Stimulated activated naive CD8-positive, alpha-beta T cell treated with anti-CD3 and anti-CD28 coated beads, Interleukin-15, amount 100 ng/mL, for 72 hours (primary cell): ENCODE measurements at places on chromosomes 5 and 9.

- DNase-seq: no peak
Measured at GRCh38 chr9:135385793-135386192, 93.8 kb upstream of the PPP1R26 start.

- DNase-seq: no peak
Measured at GRCh38 chr5:114118511-114118910, 243.4 kb upstream of the KCNN2 start.

DNA sequence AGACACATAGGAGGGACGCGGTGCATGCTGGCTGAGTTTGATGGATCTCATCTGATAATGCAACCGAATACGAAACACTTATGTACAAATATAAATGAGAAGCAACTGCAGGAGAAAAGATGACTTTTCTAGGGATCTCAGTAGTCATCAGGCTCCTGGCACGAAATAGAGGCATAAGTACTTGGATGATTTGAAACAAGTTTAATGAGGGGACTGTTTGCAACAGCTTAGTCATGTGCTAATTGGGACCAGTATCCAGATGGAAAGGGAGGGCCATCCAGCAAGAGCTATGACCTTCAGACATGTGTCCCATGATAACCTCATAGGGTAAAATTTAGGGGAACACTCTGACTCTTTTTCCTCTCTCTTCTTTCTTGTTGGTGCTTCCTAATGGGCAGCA, 123.0 kb downstream of the EGFLAM start:
- no peak for DNase-seq

GRCh38 chr9:133869674-133870405, 122.3 kb downstream of the VAV2 start:
- DNase-seq: no peak

DNA sequence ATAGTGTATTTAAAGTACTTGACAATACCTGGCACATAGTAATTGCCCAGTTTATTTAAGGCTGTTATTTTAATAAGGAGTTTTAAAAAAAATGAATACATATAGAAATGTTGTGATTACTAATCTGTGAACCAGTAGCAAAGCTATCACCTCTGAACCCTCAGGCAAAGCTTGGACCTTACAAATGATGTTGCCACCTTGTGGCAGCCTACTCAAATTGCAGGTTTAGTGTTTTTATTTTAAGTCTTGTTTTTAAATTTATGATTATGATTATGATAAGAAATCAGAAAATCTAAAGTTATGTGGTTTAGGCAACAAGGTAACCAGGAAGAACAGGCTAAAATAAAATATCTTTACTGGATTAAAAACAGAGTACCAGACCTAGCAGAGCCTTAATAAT, 35.8 kb downstream of the PPARGC1B start:
- DNase-seq: no peak

- DNase-seq: no peak
Measured at GRCh38 chr9:127878001-127878651, 651 bp upstream of the AK1 start.

- no peak for DNase-seq
Measured at GRCh38 chr5:92017776-92018175, 634.7 kb upstream of the ARRDC3 start.

GRCh38 chr5:109826-110225, 17.9 kb downstream of the PLEKHG4B start:
- no peak for DNase-seq

DNA sequence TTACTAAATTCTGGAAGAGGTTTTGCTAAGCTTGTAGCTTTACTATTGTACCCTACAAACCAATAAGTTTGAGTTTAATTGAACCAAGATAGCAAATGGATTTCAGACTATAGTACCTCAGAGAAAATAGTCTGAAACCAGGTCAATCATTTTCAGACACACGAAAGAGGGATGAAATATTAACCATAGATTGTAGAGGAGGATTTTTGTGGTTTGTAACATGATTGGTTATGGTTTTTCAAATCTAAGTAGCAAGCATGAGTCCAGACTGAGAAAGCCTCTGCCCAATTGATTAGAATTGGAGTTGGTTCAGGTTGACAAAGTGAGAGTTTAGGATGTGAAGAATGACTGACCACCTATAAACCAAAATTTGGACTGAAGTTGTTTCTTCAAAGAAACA, 562.7 kb upstream of the DMAC1 start:
- no peak for DNase-seq

- DNase-seq: peak; percentile 23
Measured at GRCh38 chr5:123429993-123430392, 6.8 kb upstream of the CEP120 start.

DNA sequence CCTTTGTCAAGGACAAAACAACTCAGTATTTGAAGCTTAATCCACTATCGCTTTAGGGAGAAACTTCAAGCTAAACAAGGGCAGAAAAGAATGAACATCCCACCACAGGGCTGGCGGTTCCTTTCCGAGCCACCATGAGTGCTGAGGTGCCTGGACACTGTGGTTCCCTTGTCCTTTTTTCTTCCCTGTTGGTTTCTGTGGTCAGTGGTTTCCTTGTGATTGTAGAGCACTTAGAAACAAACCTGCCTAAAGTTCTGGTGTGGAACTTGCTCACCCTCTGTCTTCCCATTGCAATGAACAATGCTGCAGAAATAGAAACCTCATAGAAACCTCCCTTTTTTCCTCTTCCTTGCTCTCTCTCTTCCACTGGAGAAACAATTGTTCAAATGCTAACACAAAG, 79.3 kb upstream of the TBC1D2 start:
- DNase-seq: no peak

GRCh38 chr9:132857616-132858342, 20.3 kb downstream of the AK8 start:
- no peak for DNase-seq

- DNase-seq: no peak
Measured at GRCh38 chr9:101481261-101481660, 45.7 kb upstream of the ALDOB start.

DNA sequence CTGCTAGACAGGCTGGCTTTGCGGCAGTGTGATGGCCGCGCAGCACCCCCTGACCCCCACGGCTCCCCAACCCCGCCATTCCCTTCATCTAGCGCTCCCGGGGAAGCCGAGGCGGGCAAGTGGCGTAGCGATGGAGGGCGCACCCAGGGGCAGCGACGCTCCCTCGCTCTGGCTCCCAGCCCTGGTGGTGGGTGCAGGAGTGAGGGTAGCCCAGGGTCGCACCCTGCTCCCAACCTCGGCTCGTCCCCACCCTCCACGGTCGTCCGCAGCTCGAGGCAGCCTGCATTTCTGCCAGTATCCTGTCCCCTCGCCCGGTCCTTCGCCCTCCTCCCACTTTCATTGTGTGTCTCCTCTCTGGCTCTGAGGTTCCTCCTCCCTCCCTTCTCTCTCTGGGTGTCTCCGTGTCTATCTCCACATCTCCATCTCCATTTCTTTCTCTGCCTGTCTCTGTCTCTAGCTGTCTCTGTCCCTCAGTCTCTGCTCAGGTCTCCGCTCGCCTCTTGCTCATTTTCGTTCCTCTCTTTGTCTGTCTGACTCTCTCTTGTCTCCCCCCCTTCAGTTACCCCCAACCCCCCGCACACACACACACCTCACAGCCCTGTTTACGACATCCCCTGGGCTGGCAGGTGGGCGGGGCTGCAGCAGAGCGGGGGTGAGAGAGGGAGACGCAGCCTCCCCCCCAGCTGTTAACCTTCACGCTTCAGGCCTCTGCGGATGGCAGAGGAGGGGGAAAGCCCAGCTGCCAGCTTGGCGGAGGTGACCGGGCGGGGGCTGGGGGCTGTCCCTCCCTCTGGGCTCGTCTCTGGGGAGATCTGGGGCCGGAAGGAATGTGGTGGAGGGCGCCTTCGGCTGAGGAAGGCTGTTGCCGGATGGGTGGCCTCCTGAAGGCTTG, 48.7 kb upstream of the PSD2 start:
- DNase-seq: peak; percentile 88

DNA sequence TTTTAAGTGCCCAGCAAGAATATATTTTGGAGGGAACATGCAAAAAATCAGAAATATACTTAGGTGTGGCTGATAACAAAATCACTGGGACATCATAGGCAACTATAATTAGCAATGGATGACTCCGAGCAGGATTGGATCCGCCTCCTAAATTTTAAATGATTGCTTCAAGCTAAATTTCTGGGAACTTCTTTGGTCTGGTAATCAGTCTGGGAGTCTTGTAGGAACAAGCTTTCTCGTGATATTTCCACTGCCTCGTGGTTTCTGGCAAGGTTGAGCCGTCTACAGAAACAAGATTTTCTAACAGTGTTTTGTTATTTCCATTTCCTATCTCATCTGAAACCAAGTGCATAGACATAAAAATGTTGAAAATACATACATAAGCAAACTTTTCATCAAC, 232.6 kb downstream of the BNC2 start:
- DNase-seq: no peak

GRCh38 chr9:80698725-80699410, 990.5 kb downstream of the TLE1 start:
- no peak for DNase-seq

GRCh38 chr5:92861531-92862285, 719.3 kb downstream of the NR2F1-AS1 start:
- no peak for DNase-seq

- no peak for DNase-seq
Measured at GRCh38 chr9:130297371-130297770, 31.8 kb downstream of the HMCN2 start.

DNA sequence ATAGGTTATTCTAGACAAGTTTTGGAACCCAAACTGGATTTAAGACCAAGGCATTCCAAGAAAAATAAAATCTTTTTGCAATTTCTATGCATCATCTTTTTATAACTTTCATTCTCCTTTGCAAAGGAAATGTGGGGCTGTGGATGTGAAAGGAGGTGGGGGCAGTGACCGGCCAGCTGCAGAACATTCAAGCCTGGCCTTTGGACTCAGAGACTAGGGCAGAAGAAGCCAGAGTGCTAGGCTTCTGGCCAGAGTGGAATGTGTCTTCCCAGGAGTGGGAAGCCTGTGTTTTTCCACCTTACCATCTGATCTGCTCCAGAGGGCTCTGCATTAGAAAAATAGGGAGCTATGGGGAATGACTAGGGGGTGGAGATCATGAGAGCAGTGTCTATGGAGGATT, 148.5 kb downstream of the C9orf152 start:
- no peak for DNase-seq

- DNase-seq: no peak
Measured at GRCh38 chr9:78064075-78064474, 32.5 kb upstream of the GNAQ start.

DNA sequence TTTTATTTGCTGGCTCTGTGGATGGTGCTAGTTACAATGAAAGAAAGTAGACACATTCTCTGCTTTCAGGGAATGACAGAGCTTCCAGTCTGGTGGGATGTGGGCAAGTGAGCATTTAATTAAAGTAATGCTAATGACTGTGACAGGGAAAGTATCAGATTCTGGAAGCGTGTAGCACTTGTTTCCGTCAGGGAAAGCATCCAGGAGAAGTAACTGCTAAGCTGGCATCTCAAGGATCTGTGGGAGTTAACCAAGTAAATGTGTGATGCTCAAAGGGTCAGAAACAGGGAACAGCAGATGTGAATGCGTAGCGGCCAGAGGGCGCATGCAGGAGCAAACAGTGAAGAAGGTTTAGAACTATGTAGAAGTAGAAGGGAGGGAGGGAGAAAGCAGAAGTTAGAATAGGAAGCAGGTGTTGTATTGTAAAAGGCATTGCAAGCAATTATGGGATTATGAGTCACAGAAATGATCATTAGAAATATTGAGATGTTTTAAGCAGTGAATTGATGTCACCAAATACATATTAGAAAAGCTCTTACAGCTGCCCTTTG, 12.2 kb downstream of the KLHL9 start:
- DNase-seq: no peak

- no peak for DNase-seq
Measured at GRCh38 chr5:56757077-56757476, 58.3 kb upstream of the MAP3K1 start.

- no peak for DNase-seq
Measured at GRCh38 chr5:81980598-81981260, 8.9 kb downstream of the ATG10 start.

GRCh38 chr5:138078006-138078643, 5.7 kb upstream of the WNT8A start:
- no peak for DNase-seq

GRCh38 chr9:83379045-83379444, 159.2 kb downstream of the FRMD3 start:
- DNase-seq: no peak

- peak; percentile 52 for DNase-seq
Measured at GRCh38 chr5:181189363-181189961, 15.5 kb downstream of the TRIM7 start.

- DNase-seq: no peak
Measured at GRCh38 chr9:117494401-117495090, 79.7 kb upstream of the ASTN2 start.

- no peak for DNase-seq
Measured at GRCh38 chr5:93677359-93677891, 64.0 kb downstream of the POU5F2 start.

GRCh38 chr9:88949425-88949824, 41.8 kb upstream of the S1PR3 start:
- DNase-seq: no peak
